ENCODE measurements at places on chromosomes 16 and 17.

- no peak for DNase-seq
These were observed 15.1 kb downstream of the GSDMB start for GRCh38 chr17:39903158-39903884.

DNA sequence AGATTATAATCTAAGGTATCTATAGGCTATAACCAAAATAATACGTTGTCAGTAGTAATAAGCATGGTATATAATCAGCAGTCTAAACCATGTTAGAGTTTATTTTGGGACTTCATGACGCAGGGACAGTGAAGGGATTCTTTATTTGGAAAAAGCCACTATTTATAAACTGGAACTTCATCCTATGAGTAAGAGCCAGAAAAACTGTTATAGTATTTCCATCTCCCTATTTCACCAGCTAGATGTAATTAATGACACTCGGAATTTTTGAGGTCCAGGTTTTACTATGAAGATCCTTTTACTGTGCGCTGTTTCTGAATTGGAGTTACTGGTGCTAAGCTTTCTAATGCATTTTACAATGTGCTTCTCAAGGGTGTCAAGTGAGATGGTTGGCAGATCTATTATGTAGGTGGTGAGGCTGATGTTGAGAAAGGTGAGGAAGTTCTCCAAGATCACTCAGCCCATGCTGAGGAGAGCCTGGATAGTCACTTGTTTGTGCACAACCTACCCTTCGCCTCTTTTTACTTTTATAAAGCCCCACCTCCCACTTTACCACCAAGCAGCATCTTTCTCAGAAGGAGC, 149.3 kb downstream of the MSI2 start:
- DNase-seq = no peak

DNA sequence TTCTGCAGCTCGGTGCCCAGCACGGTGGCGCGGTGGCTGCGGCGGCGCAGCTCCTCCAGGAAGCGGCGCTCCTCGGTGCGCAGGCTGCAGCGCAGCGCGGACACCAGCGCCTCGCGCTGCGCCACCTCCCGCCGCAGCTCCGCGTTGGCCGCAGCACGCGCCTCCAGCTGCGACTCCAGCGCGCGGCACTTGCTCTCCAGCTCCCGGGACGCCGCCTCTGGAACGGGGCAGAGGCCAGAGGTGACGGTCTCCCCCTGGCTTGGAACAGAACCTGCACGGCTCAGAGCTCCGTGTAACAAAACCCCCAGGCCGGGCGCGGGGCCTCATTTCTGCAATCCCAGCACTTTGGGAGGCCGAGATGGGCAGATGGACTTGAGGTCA, 13.2 kb upstream of the CLUH start:
- DNase-seq = peak; percentile 71

GRCh38 chr17:77327181-77327565, 186.4 kb downstream of the SEC14L1 start:
- DNase-seq = no peak

DNA sequence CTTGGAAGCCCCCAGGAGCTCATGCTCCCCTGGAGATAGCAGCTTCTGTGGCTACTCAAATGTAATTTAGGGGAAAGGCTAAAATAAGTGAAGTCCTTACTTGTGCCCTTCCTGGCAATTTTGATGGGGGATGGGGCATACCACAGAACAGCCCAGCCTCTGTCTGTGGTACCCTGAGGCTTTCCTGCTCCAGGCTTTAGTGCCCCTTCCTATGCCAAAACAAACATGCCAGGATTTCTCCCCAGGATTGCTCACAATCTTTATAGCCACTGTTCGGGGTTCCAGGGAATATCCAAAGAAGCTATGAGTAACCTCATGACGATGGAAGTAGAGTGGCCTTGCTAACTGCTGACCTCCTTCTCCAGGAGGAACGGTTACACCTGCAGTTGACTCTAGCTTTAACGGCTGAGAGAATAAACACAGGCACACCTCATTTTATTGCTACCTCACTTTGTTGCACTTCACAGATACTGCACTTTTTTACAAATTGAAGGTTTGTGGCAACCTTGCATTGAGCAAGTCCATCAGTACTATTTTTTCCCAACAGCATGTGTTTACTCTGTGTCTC, 24.9 kb downstream of the CCL4 start:
- DNase-seq = no peak

DNA sequence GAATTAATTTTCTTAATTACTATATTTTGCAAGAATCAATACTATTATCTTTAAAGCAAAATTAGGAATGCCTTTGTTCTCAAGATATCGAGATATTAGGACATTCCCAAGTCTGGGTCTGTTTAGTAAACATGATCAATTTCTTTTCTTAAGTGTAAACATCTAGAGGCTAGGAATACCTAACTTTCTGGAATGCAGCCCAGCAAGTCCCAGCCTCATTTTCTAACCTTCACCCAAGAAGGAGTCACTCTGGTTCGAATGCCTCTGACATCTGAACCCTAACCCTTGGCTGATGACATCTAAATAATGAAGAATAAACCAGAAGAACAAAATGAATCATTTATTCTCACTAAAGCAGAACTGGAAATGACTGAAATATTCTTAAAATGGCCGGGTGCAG, 297.5 kb upstream of the IRX3 start:
- no peak for DNase-seq

DNA sequence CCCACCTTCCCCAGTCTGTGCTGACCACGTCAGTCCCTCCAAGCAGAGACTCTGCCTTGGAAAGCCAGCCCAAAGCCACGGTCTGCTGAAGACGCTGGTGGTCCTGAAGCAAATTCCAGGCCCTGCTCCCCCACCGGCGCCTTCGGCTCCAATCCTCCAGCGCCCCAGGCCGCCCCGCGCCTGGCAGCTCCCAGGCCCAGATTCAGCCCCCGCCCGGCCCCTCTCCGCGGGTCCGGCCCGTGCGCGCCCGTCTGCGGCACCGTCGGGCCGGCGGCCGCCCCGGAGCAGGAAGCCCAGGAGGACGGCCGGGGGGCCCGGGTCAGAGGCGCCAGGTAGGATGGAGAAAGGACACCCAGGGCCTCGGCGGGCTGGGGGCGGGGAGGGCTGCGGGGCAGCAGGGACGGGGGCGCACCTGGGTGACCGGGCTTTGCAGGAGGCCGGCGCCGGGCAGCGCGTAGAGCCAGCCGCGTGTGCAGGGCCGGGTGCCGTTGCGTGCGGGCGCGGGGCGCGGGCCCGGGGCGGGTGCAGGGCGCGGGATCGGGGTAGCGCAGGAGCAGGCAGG, 594 bp upstream of the SLC22A31 start:
- no peak for DNase-seq

DNA sequence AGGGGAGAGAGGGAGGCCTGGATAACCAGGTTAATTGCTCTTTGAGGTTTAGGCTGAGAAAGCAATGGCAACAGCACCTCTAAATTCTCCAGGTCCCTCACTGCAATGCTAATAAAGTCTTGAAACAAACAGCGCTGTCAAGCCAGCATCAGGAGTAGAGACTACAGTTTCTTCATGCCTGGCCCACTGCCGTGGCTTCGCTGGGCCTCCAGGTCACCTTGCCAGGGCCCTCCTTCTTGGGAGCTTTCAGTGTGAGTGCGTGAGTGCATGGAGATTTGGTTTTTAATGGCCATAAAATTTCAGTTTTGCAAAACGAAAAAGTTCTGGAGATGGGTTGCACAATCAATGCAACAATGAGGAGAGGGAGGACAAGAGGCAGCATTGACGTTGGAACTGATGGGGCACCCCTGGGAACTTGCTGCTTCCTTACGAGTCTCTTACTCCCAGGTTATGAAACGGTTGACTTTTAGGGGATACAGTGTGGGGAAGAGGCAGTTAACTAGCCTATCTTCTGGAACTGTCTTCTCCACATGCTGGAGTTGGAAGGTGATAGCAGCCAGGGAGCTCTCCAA, 229.4 kb downstream of the XYLT1 start:
- no peak for DNase-seq

DNA sequence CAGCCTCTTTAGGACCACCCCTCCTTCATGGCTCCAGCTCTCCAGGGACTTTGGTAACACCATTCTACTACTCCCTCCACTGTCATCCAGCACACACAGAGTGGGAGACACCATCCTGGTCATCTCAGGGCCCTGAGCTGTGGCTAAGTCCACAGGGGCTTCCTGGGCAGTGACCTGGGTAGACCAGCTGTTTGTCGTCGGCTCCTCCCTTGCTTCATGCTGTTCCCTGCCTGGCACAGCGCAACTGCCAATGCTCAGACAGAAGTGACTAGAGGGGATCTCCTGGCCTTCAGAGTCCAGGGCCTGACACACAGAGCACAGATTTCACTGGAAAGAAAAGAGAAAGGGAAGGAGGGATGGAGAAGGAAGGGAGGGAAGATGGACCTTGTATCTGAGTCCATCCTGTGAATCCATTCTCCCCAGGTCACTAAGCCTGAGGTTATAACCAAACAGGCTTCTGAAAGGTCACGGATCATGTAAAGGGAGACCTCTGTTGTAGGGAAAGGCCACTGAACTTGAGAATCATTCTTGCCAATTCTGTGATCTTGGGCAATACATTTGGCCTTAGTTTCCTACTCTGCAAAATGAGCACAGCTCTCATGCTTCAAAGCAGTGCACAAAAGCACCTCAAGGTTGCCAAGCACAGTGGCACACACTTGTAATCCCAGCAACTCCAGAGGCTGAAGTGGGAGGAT, 18.5 kb upstream of the PHB1 start:
- DNase-seq = no peak

DNA sequence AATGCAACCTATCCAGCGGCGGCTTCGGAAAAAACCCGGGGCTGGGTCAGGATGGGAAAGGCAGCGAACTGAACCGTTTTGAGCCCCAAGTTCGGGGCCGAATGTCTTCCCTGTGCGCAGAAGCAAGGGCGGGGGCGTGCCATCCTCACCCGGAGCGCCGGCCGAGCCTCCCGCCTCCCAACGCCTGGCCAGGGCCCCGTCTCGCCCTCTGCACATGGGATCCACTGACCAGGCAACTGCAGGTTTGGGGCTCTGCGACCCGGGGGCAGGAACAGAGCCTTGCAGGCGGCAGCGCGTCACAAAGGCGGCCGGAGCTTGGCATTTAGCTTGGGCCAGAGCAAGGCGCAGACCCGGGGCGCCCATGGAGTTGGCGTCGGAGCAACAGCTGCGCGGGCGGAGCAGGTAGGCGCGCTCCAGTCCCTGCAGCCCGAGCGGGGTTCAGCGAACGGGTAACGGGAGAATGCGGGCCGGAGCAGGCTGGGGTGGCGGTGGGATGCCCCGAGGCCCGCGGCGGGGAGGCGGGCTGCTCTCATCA, at the start of gene FBXO39:
TSS of gene FBXO39 (plus strand) at position 345 of the 535 bp plus-strand sequence. CDS start 3,654 bp downstream, outside the sequence.
- DNase-seq = no peak

DNA sequence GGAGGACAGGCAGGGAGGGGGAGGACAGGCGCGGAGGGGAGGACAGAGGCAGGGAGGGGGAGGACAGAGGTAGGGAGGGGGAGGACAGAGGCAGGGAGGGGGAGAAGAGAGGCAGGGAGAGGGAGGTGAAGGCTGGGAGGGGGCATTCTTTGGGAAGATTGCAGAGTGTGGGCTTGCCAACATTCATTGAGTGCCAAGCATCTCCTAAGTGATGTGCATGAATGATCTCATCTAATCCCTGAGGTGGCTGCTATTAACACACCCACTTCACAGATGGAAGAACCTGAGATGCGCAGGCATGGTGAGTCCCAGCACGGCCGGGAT, 58.3 kb downstream of the NT5M start:
- no peak for DNase-seq

DNA sequence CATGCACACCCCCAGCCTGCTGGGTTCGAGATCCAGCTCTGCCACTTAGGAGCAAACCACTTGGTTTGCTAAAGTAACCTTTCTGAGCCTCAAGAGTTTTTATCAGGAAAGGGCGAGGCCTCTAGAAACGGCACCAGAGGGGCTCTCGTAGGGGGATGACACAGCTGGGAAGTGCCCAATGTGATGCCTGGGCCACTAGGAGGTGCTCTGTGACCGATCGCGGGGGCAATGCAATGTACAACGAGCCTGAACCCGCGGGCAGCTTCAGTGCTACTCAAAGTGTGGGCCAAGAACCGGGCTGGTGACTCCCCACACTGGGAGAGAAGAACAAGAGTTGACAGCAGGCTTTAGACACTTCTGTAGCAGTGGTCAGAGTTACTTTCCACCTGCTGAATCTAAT, 9.4 kb downstream of the C16orf89 start:
- DNase-seq = peak; percentile 63

- no peak for DNase-seq
These were observed 692 bp upstream of the KCNJ16 start for GRCh38 chr17:70074236-70074830.
